Stimulated activated CD4-positive, alpha-beta T cell treated with anti-CD3 and anti-CD28 coated beads, Interleukin-12 subunit alpha, Interleukin-12 subunit beta, amount 100 ng/mL, for 24 hours (primary cell): ENCODE measurements at places on chromosomes 2 and 18.

DNA sequence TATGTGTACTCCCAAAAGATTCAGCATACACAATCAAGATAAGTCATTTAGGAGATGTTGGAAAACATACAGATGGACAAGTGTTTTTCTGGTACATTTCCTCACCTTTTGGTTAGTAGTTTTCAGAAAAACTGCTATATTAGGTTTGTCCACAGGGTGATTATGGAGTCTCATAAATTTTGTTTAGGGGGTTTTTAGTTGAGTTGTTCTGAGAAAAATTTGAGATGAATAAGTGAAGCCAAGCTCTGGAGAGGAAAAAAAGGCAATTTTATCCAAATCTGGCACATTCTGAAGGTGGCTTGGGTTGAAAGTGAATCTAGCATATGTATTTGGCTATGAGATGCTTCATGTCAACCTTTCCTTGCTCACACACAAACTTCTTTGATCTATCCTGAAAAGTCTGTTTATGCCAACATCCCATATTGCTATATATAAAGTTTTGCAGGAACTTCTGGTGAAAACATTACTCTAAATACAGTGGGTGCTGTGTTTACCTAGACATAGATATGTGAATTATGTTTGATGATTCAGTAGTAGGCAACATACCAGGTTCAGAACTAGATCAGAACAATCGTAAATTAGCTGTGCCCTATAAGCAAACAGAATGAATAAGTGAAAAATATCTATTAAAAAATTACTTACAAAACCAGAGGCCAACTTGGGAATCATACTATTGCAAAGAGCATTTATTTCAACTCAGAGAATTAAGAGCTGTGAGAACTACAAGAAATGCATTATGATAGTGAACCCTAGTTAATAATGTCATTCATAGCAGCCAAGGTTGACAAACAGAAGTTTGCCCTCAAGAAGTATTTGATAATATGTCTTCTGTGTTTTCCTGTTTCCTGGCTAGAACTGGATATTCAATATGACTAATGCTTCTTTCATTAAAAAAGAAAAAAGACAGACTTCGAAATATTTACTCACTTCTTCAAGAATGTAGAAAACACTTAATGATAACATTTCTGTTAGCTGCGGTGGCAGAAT is 552.0 kb downstream of the IRS1 start:
- DNase-seq: no peak

GRCh38 chr2:158533009-158533408 is 76.3 kb downstream of the PKP4 start:
- DNase-seq: no peak

GRCh38 chr2:102063941-102064678 is 72.3 kb downstream of the IL1R2 start:
- DNase-seq: peak; percentile 38

DNA sequence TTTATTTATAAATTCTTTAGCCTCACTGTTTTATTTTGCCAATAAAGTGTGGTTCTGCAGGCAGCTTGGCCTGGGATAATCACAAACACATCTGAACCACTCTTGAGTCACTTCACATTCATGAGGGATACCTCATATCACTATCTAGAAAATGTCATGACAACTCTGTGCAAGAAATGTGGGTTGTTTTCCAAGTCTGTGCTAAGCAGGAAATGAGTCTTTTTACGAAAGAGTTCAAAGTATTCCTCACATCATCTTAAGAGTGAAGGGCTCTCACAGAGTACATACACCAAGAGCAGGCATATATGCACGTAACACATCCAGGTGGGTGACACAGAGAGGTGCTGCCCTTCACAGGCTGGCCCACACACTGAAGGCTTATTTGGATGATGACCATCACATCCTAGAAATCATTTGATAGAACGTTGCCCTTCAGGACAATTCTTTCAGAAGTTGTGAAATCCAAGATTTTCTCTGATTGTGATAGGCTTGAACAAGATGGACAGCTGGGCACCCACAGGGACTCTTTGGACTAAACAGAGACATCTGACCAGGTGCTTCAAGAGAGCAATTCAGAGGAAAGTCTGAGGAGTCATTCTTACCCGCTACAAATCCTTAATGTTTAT is 811.1 kb upstream of the LRATD1 start:
- DNase-seq: no peak

DNA sequence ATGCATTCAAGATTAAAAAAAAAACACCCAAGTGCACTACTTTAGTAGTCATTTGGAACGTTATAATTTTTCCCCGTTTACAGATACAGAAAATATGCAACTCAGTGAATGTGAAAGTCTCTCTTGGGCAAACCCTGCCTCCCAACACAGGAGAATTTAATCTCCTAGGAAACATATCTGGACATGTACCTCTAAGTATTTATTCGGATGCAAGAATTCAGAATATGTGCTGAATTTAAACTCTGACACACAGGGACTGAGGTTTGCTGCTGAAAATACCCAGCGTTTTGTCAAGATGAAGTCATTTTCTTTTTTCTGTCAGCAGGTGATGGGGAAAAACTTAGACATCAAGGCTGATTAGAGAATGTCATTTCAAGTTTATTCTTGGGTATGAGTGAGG is 105.4 kb downstream of the ACKR3 start:
- no peak for DNase-seq

- no peak for DNase-seq
Observed at GRCh38 chr2:114057638-114058037, 167.7 kb downstream of the ACTR3 start.

DNA sequence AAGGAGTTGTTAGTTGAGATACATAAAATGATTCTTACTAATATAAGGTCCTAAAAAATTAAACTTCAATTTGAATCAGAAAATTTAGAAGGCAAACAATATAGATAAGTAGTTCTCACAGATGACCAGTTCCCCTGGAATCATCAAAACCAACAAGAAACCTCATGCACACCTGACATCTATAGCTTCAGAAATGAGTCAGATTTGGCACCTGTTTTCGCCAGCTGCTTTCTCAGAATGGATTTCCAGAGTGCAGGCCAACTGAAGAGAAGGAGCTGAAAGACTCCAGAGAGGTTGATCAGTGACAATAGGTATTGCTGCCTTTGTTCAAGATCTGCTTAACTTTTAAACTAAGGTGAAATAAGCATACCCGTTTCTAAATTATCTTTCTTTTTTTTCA is 192.4 kb downstream of the RDH14 start:
- no peak for DNase-seq

GRCh38 chr2:225400060-225400511 is 576 bp downstream of the NYAP2 start:
- DNase-seq: no peak

- DNase-seq: no peak
Observed at GRCh38 chr18:32802591-32803451, 30.0 kb upstream of the KLHL14 start.

- no peak for DNase-seq
Observed at GRCh38 chr2:67824186-67824585, 238.6 kb downstream of the C1D start.

DNA sequence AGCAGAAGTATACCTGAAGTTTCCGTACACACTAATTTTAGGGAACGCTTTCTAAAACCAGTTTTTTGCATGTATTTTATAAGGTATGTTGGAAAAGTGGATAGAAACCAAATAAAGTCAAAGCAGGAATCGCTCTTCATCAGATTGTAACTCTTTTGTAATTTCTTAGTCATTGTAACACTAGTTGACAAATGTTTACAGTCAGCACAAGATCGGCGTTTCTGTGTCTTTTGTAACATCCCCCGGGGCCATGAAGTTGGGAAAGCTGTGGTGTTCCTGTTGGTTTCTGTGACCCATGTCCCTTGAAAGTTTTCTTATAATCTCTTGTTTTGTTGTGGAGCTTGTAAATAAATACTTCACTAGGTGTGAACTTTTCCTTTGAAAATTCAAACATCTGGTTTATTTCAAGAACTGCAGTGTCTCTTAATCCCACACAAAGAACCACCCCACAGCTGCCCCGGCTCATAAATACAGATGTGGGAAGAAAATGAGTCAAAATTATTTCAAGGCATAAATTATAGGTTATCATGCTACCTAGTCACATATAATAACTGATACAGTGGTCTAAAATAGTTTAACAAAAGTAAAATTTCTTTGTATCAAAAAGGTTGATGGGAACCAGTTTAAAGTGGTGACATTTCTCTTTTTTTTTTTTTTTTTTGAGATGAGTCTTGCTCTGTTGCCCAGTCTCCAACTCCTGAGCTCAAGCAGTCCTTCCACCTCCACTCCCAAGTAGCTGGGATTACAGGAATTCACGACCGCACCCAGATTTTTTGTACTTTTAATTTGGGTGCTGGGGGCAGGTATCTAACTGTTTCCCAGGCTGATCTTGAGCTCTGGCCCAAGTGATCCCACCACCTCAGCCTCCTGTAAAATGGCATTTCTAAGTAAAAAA is 751 bp upstream of the NMI start:
- no peak for DNase-seq

GRCh38 chr2:64629329-64629781 is 24.4 kb downstream of the SERTAD2 start:
- no peak for DNase-seq

GRCh38 chr18:54530285-54530684 is 60.8 kb upstream of the DYNAP start:
- DNase-seq: no peak

DNA sequence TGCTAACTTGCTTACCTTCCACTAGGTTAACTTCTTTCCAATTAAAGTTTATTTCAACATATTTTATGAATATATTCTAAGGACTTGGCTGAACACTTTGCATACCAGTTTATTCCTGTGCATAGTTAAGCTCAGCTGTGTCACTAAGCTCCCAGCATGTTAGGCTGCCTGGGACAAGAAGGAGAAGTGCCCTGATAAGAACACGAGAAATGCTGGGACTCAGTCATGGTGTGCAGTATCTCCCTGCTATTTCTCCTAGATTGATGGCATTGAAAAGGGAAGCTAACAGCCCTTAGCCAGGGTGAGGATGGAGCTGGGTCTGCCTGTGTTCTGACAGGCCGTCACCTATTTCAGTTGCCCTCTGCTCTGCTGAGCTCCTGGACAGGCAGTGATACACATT is 164.3 kb downstream of the TRABD2A start:
- no peak for DNase-seq

DNA sequence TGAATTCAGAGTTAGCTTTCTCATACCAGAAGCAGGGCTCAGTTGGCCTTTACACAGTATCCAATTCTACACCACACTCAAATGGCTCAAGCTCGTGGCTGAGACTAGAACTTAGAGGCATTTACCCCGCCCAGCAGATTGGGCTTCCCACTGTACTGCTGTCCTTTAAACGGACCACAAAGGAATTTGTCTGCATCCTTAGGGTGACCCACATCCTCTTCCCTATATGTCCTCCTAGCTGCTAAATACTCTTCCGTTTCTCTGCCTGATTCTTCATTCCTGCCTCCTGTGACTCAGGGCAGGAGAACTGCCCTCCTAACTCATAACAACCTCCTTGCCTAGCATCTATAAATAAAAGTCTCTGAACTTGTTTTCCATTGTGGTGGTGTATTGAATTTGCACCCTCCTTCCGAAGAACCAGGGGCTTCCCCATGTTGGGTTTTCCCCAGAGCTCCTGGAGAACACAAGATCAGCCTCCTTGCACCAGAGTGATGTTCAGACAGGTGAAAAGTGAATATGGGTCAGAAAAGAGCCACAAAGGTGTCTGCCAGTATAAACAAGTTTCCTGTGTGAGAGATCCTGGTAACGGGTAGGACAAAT is 32.0 kb upstream of the MC4R start:
- no peak for DNase-seq

GRCh38 chr2:18871430-18871829 is 282.1 kb upstream of the NT5C1B start:
- no peak for DNase-seq

DNA sequence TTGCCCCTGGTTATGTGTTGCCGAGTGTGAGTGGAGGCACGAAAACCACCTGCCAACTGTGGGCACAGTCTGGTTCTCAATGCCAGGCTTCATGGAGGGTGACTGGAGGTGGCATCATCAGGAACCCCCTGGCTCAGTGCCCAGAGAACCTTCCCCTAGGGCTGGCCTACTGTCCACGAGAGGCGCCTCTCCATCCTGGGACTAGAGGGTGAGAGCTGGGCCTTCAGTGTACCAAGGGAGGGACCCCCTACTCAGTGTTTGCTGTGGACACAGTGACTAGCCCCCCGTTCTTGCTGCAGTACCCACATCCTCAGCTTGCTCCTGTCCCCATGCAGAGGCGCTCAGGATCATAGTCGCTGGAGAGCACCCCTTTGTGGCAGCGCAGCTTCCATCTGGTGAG is 202.6 kb downstream of the HDAC4 start:
- no peak for DNase-seq

DNA sequence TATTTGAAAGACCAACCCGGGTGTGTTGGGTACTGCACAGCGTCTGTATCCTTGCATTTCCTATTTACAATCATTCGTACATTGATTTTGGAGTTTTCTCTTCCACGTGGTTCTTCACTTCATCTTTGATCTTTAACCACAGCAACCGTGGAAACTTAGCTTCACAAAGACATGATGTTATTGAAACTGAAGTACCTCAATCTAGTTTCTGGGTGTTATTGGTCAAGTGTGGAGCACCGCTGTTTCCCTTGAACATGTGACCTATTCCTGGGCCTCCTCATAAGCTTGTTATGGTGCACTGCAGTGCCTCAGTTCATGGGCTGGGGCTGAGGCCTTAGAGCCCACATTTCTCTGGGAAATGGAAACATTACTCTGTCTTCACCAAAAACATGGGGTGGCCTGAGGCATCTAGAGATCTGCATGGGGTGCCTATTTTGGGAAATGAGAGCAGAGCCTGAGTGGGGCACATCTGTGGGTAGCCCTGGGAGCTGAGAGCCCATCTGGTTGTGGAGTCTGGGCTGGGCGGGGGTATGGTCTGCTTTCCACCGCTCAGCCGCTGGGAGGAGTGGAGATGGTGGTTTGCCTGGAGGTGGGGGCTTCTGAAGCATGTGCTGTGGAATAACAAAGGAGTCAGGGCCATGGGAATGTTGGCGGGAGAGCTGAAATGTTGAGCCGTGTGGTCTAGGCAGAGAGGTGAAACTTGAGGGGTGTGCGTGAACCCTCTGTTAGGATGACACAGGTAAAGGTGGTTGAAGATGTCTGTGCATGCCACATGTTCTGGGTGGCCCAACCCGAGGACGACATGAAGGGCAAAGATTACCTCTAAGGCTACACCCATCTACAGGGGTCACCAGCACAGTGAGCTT is 37.4 kb downstream of the ZNF236 start:
- DNase-seq: peak; percentile 17

DNA sequence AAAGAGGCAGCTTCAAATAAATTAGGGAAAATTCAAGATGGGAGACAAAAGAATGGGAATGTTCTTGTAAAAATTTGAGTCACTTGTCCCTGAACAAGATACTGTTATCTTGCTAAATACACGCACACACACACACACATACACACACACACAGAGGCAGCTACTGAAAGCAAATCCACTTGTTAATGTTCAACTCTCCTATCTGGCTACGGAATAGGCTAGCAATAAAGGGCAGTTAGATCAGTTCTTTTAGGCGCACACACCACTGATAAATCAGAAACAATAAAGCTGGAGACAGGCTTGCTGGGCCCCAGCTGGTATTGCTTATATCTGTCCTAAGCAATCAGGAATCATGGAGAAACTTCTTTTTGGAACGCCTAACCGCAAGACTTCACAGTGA is 461.6 kb downstream of the BCL11A start:
- DNase-seq: no peak

- DNase-seq: no peak
Observed at GRCh38 chr2:229126066-229126465, 145.0 kb downstream of the PID1 start.
